ENCODE measurements at places on chromosomes 11 and 22.

DNA sequence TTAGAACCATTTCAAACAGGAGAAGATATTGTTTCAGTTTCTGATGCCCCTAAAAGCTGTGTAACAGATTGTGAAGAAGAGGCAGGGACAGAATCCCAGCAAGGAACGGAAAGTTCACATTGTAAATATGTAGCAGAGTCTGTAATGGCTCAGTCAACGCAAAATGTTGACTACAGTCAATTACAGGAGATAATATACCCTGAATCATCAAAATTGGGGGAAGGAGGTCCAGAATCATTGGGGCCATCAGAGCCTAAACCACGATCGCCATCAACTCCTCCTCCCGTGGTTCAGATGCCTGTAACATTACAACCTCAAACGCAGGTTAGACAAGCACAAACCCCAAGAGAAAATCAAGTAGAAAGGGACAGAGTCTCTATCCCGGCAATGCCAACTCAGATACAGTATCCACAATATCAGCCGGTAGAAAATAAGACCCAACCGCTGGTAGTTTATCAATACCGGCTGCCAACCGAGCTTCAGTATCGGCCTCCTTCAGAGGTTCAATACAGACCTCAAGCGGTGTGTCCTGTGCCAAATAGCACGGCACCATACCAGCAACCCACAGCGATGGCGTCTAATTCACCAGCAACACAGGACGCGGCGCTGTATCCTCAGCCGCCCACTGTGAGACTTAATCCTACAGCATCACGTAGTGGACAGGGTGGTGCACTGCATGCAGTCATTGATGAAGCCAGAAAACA lies 40.8 kb downstream of the IGLL1 start:
- DNase-seq: no peak

DNA sequence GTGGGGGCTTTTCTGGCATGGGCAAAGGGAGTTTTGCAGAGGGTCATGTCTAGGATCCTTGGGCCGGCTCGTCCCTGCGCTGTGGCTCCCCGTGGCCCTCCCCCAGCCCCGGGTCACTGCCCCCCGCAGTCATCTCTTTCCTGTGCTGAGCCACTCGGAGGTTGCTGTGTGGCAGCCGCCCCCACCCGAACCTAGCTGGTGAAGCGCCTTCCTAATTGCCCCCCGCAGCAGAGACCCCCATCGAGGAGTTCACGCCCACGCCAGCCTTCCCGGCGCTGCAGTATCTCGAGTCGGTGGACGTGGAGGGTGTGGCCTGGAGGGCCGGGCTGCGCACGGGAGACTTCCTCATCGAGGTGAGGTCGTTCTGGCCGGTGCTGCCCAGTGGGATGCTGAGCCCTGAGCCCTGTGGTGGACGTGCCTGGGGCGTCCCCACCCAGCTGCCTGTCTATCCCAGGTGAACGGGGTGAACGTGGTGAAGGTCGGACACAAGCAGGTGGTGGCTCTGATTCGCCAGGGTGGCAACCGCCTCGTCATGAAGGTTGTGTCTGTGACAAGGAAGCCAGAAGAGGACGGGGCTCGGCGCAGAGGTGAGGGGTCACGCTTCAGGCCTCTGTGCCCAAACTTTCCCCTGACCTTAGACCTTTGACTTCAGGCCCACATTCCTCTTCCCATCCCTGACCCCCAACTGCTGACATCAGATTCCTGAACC lies 32.0 kb downstream of the SHANK3 start:
- DNase-seq: no peak

DNA sequence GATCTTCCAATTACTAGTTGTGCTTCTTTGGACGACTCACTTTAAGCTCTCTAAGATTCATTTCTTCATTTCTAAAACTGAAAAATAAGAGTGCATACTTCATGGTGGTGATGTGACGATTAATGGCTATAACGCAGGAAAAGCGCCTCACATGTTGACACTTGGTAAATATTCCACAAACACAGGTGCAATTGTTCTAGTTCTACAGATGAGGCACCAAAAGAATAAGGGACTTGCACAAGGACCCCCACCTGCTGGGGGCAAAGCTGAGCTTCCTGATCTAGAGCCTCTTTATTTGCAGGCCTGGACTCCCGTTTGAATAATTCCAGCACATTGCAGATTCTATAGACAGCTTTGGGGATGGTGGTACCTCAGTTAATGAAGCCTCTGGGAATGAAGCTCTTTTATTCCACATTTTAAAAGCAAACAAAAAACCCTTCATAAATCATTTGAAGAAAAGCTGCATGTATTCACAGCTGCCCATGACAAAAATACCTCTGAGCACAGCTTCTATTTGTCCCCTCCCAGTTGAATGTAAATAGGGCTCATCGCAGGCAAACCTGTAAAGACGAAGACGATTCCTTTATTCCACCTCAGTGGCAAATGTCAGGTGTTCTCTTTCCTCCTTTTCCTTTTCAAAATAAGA lies 14.9 kb upstream of the CADM1 start:
- DNase-seq: no peak

DNA sequence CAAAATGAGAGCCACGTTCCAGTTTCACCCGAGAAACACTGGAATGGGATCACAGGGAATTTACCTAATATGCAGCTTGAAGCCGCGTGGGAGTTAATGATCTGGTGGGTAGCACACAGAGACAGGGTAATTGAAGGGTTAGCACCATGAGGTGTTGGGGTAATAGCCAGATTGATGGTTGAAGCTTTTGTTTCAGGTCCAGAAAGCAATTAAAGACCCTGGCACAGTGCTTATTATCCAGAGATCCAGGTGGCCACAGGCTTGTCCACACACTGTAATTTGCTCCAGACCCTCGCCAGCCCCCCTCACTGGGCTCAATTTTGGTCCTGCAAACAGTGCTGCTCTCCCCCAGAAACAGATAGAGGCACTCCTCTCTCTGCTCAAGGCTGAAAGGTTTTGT lies 282.5 kb upstream of the ISX start:
- no peak for DNase-seq

- DNase-seq: no peak
Measured at GRCh38 chr11:130636722-130637464, 188.4 kb downstream of the ADAMTS15 start.

DNA sequence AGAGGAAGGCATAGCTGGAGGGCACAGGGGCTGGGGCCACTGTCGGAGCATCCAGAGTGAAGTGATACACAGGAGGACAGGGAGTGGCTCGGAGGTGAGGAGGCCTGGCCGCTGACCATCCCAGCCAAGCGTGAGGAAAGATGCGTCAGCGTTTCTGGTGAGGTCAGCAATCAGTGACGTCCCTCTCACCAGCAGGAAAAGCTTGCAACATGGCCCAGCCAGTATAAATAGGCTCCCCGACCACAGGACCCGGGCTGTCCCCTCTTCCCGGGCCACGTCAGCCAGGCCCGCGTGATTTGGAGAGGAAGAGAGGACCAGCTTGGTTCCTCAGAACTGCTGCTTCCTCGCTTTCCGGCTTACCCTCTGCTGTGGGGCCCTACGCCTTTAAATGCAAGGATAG lies 4.2 kb upstream of the OSM start:
- no peak for DNase-seq

GRCh38 chr11:95661162-95661561 lies 128.4 kb downstream of the FAM76B start:
- DNase-seq: no peak

DNA sequence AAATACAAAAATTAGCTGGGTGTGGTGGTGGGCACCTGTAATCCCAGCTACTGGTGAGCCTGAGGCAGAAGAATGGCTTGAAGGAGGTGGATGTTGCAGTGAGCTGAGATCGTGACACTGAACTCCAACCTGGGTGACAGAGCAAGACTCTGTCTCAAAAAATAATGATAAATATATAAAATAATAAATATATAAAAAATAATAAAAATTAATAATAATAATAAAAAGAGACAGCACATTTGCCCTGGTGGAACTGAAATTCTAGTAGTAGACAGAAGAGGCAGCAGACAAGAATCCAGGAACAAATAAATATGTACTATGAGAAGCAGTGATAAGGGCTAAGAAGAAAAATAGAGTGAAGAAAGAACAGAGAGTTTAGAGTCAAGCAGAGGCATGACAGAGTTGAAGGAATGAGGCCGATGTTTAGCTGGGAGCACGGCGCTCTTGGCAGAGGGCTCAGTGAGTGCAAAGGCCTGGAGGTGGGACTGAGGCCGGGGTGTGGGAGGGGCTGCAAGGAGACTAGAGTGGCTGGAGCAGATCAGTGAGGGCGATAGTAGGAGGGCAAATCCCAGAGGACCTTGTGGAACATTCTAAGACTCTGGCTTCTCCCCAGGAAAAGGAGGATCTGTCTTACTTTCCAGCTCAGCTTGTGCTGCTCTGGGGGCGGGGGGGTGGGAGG lies 410.3 kb downstream of the MN1 start:
- no peak for DNase-seq

DNA sequence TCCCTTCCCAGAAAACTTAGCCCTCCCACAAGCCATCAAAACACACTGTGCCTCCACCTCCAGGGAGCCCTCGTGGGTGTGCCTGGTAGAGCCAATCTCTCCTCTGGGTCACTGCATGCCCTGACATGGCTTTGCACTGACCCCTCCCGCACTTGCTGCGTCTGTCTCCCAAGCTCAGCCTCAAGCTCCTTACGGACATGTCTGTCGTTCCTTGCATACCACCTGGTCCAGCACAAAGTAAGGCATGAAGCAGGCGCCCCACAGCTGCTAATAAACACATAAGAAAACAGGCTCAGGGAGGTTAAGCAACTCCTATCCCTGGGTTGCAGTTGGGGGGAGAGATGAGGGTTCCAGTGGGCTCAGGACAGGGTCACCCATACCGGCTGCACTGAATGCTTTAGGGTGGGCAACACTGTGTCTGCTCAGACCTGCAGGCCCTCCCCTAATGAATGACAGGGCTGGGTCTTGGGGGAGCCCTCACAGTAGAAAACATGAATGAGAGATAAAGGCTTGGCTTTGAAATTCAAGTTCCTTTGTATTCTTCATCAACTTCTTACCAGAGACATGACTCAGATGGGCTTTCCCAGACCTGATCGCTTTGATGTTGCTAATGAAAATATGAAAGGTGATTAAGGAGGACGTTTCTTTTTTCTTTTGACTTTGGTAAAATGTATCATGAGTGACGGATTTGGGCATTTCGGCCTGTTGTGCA lies 38.0 kb downstream of the PHF21B start:
- DNase-seq: no peak

DNA sequence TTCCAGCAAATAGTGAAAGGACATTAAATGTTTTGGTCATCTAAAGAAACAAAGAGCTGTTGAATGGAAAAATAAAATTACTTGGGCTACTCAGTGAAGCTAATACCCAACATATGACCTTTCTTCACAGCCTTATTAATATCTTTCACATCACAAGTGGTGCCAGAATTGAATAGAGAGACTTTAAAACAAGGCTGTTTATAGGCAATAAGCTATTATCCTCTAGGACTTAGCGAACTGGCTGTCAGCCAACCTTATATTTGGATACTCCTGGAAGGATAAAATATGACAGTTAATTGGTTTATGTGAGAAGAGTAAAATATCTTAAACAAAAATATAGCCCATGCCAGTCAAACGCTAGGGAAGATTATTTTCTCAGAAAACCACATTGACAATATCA lies 225.5 kb upstream of the BLID start:
- DNase-seq: no peak

DNA sequence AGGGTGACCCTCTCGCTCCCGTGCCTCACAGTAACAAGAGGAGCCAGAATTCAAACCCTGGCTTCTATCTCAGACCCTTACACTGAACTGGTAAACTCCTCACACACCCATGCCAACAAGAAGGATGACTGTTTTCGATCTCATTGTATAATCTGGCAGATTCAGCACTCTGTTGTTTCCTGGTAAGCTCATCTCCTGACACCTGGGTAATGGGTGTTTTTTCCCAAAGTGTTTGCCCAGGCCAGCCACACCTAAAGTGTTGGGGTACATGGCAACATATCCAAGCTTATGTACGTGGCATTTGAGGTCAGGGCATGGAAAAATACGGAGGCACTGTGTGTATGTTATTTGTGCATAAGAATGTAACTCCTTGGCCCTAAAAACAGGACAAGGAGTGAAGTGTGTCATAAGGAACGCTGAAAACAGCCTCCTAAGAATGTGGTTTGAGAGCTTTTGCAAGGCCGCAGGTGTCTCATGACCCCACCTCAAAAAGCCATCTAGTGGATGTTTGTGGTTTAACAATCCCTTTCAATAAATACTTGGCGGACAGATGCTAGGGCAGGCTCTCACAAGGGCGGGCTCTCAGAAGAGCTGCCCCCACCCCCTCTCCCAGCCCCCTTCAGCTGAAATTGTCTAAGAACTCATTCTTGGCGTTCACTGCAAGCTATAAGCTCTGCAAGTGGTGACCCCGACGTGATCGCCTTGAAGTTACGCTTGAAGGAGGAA lies at the start of gene MS4A15:
Gene MS4A15 (plus strand): TSS at position 561 of the 726 bp plus-strand sequence. CDS start 6,867 bp downstream, outside the sequence.
- DNase-seq: no peak

GRCh38 chr11:66020618-66021357 lies 5.5 kb downstream of the CATSPER1 start:
- no peak for DNase-seq

GRCh38 chr11:113113801-113114704 lies 152.8 kb downstream of the NCAM1 start:
- no peak for DNase-seq

GRCh38 chr22:17998913-17999312 lies 25.4 kb downstream of the MICAL3 start:
- DNase-seq: no peak

- no peak for DNase-seq
Measured at GRCh38 chr22:44172370-44173108, 8.2 kb upstream of the PARVG start.

DNA sequence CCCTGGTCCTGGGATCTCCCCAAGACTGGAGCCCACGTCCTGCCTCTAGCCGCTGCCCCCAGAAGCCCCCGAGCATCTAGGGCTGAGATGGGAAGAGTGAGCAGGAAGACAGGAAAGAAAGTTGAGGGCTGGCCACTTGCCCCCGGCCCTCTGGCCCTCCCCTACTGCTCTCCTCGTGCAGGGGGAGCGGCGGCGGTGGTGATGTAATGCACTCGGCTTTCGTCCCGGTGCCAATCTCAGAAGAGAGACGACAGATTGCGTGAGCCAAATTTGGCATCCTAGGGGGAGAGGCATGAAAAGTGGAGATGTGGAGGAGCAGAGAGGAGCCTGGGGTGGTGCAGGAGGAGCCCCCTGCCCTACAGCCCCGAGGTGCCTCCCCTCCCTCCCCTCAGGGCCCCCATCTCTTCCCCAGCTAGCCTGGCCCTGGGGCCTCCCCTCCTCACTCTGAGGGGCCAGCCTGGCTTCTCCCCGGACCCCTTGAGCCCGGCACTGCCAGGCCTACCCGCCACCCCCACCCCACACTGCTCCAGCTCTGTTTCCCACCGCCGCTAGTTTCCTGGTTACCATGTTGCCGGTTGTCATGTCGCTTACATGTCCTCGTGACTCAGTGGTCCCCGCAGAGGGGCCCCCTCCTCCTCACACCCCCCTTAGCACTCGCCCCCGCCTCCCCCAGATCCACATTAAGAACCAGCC lies 2.5 kb downstream of the KCNJ4 start:
- DNase-seq: no peak

- no peak for DNase-seq
Measured at GRCh38 chr11:721247-721740, 15.3 kb downstream of the EPS8L2 start.

DNA sequence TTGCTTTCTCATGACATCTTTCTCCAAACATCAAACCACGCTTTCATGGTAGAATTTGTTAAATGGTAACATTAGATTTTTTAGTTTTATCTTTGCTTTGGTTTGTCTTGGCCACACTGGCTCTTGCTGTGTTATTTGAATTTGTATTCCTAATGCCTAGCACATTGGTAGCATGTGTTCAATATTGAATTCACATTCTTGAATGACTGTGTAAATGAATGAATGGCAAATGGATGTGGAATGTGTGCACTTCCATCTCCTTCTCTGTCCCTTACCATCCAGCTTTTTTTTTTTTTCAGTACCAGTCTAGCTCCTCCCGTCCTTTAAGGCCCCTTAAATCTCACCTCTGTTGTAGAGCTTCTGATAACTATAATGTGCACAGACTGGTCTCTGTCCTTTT lies 41.2 kb downstream of the HEPHL1 start:
- no peak for DNase-seq

GRCh38 chr11:104690241-104690640 lies 208.0 kb downstream of the CASP12 start:
- DNase-seq: no peak

All from cortex of kidney (tissue), 1 donor.